SW 1271 (cell line): ENCODE measurements at places on chromosomes 3 and 15.

- no peak for DNase-seq
These were observed 190.5 kb downstream of the TBC1D5 start for GRCh38 chr3:17551895-17552294.

GRCh38 chr3:84318273-84318809, 640.4 kb upstream of the CADM2 start:
- no peak for DNase-seq

DNA sequence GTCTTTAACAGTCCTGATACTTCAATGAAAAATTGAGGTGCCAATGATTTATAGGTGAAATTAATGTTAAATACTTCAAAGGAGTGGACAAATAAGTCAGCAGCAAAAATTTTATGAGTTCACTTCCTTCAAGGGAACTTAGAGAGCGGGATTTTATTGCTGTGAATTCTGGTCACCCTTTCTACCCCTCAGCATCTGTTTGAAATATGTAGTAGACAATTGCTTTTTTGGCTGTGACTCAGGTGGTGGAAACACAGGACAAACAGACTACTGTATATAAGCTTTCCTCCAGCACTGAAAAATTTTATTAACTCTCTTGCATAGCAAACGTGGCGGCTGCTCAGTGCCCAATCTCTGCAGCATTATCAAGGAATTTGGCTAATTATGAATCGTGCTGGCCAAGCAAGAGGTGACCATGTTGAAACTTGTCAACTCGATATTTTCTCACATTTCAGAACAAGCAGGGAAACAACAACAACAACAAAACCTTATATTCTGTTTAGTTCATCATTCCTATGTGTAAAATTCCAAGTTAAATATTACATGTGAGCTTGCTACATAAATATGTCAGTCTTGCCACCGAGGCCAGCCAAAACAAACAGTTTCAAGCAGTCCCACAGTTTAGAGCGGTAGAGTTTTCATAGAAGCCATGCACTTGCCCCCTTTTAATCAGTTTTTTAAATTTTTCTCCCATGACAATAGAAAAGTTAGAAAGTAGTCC, 420.2 kb downstream of the FOXP1 start:
- no peak for DNase-seq

DNA sequence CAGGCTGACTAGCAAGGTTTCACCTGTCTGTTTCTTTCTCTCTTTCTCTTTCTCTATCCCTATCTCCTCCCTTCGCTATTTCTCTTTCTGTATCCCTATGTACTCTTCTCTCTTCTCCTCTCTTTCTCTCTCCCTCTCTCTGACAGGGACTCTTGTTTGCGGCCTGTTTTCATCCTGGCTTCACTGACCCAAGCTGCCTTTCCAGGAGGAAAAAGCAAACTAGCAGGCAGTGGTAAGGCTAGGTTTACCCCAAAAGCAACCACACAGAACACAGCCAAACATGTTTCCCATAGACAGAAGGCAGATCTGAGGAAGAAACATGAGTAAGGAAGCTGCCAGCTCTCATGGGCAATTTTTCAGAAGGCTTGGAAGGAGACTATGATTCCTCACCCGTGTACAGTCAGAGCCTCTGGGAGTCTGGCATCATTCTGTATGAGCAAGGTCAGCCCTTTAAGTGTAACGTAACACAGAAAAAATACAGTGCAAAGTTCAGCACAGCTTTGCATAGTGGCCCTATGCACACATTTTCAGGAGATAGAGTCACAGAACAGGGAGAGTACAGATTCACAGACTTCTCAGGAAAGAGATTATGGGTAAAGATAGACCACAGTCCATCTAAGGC, 61.0 kb downstream of the OCA2 start:
- DNase-seq, result no peak

GRCh38 chr3:71713041-71713440, 12.2 kb downstream of the EIF4E3 start:
- DNase-seq, result no peak

GRCh38 chr3:175748087-175748730, 889.1 kb downstream of the NAALADL2 start:
- no peak for DNase-seq

DNA sequence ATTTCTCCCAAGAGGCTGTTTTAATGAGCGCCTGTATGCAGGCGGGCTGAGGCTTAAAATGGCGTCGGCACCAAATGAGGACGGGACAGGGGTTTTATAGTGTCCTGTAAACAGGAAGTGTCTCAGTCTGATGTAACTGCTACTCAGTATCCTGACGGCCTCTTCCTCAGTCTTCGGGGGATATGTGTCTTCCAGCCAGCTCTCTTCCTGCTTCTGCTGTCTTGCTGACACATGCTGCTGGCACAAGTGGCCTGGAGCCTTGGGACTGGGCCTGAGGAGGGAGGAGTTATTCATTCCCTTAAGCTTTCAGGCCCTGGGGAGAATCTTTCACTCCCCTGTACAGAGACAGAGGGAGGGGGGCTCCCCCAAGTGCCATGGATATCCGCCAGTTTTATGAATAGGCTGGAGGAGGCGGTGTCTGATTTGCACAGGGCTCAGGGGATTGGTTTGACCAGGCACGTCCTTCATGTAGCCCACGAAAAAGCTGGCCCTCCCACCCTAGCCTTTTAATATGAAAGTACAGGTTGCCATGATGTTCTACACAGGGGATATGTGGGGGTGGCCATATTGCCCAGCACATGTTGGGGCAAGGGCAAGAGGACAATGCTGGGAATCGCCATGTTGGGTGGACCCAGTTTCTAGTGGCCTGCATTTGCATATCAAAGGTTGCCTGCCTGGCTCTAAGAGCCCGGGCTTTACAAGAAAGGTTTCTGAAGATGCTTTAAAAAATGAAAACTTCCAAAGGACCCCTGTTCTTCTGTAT, 19.9 kb downstream of the NDUFB4 start:
- no peak for DNase-seq

DNA sequence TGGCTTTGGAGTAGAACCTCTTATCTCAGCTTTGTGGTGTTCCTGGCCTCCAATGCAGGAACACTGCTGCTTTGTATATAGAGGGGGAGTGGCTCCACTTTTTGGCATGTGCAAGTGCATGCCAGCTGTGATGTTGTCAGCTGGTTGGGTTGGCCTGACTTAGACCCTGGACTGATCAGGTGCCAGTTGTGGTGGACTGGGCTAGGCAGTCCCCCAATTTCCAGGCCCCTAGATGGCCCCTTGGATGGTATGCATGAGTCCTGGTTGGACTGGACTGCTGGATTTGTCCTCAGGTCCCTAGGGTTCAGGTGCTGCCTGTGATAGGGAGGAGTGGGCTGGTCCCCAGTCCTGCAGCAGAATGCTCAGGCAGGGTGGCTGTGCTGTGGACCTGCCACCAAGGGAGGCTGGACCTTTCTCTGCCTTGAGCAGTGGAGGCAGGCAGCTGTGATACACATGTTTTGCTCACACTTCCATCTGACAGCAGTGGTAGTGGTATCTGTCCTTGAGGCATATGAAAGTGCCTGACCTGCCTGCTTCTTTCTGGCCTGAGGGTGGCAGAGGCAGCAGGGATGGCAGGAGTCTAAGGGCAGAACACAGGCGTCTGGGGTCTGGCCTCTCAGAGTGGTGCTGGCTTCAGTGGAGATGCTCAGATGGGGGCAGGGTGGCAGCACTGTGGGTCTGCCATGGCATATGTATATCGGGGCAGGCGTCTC, 74.8 kb downstream of the STXBP5L start:
- DNase-seq, result no peak

DNA sequence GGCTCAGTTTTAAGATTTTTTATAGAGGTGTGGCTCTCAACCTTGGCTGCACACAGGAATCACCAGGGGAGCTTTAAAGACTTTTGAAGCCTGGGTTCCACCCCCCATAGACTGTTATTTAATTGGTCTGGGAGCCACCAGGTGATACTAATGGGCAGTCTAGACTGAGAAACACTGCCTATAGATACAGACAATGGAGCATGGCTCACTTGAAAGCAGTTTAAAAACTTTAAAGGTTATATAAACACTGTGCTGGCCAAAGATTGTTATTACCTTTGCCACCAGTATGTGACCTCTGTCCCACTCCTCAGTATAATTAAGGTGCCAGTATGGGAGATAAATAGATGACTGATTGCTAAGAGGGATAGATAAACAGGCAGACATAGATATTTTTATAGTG, 3.8 kb downstream of the GOLIM4 start:
- DNase-seq, result no peak

- DNase-seq, result no peak
These were observed 55.5 kb downstream of the PLS1 start for GRCh38 chr3:142651711-142652110.

DNA sequence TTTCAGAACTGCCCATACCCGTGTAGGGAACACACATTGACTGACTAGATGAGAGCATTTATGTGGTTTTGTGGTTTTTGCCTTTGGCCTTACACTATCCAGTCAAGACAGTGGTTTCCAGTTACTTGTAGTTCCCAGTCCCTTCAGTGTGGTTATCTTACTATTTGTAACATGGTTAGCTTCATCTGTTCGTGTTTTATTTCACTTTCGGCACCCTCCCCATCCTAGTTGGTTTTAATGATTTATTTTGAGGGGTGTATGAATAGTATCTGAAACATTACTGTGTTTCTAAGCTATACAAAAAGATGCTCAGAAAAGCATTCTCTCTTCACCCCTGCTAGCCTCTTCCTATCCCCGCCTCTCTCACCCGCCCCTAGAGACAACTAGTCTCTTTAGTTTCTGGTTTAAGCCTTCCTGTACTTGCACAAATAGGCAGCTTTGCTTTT, 14.1 kb downstream of the LYSMD4 start:
- DNase-seq, result no peak

DNA sequence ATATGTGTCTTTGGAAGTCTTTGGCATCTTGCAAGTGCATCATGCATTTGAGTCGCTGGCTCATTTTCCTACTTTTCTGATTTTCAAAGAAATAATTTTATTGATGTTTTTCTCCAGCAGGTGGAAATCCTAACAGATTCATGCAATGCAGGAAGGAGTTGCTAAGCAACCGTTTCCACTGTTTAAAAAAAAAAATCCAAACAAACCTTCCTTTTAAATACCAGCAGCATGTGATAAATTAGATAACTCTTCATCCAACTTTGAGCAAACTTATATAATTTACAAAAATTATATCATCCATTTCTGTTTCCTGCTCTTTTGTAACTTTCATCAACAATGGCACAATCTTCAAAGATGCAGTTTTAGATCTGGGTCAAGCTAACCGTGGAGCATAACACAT, 364.1 kb downstream of the MFSD1 start:
- no peak for DNase-seq

DNA sequence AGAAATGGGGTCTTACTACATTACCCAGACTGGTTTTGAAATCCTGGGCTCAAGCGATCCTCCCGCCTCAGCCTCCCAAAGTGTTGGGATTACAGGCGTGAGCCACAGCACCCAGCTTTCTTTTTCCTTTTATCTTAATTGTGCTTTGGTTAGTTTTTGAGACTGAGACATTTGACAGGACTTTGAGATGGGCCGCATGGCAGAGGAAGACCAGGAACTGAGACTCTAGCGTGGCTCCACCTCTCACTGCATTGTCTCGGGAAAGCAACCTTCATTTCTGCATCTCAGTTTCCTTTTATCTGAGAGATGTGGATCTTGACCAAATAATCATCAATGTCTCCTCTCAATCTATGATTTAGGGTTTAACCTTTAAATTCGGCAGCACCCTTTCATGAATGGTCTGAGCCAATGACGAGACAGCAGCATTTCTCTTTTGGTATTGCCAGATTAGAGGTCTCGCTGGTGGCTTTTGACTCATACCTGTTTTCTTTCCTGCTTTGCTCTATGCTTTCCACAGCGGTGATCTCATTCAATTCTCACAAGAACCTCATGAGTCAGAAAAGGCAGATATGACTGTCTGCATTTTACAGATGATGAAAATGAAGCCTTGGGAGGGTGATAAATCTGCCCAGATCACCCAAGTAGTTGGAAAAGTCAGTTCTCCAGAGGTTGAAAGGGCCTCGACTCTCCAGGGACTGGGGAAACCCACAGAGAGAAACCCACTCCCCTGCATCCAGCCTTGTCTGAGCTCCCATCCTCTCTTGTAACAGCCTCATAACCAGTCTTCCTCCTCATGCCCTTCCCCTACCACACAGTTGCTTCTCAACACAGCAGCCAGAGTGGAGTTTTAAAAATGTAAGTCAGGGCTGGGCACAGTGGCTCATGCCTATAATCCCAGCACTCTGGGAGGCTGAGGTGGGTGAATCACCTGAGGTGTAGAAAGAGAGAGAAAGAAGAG, 84.8 kb upstream of the FOXB1 start:
- no peak for DNase-seq

GRCh38 chr3:43765521-43765971, 74.8 kb downstream of the ABHD5 start:
- DNase-seq, result no peak

DNA sequence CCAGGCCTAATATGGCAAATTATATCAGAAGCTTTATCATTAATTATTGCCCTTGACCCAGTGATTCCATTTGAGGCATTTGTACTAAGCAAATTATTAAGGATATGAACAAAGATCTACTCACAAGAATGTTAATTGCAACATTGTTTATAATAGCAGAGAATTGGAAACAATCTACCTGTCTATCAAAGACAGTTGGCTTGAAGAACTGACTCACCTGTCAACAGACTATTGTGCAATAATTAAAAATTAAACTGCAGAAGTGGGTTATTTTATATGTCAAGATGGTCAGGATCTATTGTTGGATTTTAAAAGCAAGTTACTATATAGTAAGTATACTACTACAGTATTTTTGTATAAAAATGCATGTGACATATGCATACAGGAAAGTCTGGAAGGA, 6.7 kb upstream of the FETUB start:
- DNase-seq, result no peak

DNA sequence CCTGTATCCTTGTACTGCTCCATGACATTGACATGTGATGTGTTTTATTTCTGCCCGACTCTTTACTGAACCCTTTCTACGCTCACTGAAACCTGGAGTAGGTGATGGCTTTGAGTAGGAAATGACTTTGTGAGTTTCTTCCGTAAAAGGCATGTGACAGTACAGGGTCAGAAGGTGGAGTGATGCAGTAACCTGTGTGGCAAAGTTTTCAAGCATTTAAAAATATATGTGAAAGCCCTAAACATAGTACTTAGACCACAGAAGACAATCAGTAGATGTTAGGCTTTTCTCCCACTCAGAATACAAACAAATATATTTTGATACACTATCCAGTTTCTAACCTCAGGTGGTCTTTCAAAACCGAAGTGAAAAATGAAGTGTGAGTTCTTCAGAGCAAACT, 31.3 kb upstream of the SACM1L start:
- no peak for DNase-seq

DNA sequence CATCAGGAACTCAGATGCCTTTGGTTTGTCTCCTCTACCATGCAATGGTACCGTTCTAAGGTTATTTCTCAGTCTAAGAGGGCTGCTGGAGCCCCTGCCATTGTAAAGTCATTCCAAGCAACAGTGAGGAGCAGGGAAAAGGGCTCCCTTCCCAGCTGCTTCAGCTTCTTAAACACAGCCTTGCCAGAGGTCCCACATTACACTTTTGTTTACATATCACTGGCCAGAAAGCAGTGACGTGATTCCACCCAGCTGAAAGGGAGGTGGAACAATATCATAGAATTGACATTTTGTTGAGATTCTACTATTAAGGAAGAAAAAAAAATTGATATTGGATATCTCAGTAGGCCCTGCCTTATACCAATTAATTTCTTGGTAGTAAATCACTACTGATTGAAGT, 194.6 kb downstream of the SUCLG2 start:
- DNase-seq, result no peak

GRCh38 chr3:120854908-120855526, 53.0 kb upstream of the STXBP5L start:
- DNase-seq, result no peak

- no peak for DNase-seq
These were observed 1051.4 kb downstream of the AGBL1 start for GRCh38 chr15:87131067-87131466.
